ENCODE measurements at places on chromosomes 5 and 9. TPM values are rescaled to one million over a fixed set of nuclear protein-coding genes. Genes with fewer than 3 reads are reported as not detected.
A peak's percentile ranks its signal among the peaks of the same experiment; 100 is the strongest.

OTP gene
- not detected for total RNA-seq

DNA sequence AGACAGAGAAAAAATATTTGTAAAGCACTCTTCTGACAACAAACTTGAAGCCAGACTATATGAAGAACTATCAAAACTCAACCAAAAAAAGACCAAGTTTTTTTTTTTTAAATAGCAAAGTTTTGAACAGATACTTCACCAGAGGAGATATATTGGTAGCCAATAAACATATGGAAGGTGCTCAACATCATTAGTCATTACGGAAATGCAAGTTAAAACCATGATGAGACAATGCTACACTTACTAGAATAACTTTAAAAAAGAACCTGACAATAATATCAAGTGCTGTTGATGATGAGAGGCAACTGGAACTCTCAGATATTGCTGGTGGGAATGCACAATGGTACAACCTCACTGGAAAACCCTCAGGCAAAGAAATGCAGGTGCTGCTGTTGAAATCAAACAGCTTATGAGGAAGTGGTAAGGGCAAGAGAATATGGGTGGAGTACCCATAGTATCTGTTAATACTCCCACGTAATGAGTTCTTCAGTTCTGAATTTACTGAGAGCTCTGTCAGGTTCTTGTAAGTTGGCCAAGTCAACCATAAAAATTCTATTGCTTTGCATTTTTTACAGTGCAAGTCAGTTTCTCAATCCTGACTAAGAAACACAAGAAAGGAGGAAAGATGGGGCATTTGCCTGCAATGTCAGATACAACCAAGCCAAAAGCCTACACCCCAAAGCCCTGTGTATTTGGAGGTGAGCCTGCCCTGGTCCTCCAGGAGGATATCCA is 87.3 kb upstream of the GNAQ start:
- H3K27me3 ChIP-seq = no peaks in the 10 kb centered on the region
- DNase-seq = peak; percentile 91
- H3K27ac ChIP-seq = peak overlapping the region; percentile 28
- H3K36me3 ChIP-seq = no peaks in the 10 kb centered on the region
- H3K4me3 ChIP-seq = no peak overlapping the region

DNA sequence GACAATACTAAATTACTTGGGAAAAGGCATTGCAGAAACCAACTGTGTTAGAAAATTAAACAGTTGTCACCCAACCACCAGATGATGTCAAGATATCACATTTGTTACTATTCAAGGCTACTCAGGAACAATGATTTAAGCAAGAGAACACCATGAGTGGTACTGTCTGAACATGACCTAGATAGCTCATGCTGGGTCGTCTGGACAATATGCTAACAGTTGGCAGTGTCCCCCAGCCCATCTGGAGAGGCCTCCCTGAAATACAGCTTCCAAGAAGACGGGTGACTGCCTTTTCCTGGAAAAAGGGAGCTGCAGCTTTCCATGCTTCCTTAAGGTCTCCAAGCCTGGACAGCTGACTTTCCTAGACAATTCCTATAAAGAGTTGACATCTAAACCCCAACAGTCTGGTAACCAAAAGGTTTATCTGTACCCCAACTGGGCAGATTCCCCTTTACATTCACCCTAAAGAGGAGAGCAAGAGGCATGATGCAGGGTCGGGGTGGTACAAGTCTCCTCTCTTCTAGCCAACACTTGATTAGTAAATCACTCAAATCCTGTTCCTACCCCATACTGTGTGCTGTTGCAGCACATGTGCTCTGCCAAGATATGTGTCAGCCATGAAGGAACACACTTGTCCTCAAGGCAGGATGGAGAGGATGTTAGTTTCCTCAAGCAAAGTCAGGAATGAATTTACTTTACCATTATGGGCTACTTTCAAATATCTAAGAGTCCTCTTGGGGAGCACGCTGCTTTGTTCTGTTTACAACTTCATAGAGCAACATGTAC is 433.0 kb downstream of the PDE4D start:
- no peaks in the 10 kb centered on the region for H3K4me1 ChIP-seq
- no peak overlapping the region for H3K4me3 ChIP-seq
- H3K27me3 ChIP-seq = no peaks in the 10 kb centered on the region

GRCh38 chr5:88470745-88471144 is 202.1 kb upstream of the TMEM161B start:
- no peaks in the 10 kb centered on the region for H3K27me3 ChIP-seq
- no peak overlapping the region for H3K4me3 ChIP-seq
- no peak overlapping the region for H3K27ac ChIP-seq
- H3K36me3 ChIP-seq = no peaks in the 10 kb centered on the region

DNA sequence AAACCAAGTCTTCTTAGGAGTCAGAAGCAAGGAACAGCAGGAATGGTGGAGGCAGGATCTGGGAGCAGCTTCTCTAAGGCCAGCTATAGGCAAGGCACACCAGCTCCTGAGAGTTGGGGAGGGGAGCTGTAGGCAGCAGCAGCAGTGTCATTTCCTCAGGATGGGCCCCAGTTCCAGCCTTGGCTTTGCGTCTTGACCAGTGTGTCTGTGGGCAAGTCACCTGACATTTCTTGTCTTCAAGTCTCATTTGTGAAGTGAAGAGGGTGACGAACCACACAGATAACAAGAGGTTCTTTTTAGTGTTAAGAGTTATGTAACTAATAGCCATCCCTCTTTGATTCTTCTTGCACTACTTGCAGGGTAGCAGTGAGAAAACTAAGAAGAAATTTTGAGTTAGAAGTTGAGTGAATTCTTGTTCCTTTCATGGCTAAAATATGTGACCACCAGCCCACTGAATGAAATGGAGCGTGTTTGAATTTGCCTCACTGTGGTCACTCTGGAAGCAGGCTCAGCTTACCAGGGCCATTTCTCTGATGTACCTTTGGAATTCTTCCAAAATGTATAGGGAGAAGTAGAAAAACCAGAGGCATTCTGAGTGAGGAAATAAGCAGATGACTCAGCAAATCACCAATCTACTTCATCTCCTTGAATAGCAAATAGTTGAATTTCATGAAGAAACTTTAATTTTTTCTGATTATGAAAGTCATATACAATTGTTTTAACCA is 42.4 kb downstream of the RHOBTB3 start:
- no peaks in the 10 kb centered on the region for H3K27me3 ChIP-seq
- H3K27ac ChIP-seq = peak overlapping the region; percentile 61
- no peak overlapping the region for H3K4me3 ChIP-seq
- H3K36me3 ChIP-seq = peaks cover 8% of the 10 kb centered on the region
- peaks cover 21% of the 10 kb centered on the region for H3K4me1 ChIP-seq
- DNase-seq = peak; percentile 77

CEL gene
- total RNA-seq = 2.7 TPM

NLN gene
- total RNA-seq = 74.7 TPM

- H3K27me3 ChIP-seq = no peaks in the 10 kb centered on the region
- H3K4me1 ChIP-seq = peaks cover 3% of the 10 kb centered on the region
- no peak for DNase-seq
- H3K4me3 ChIP-seq = no peak overlapping the region
- H3K27ac ChIP-seq = no peak overlapping the region
- peaks cover 18% of the 10 kb centered on the region for H3K36me3 ChIP-seq
Observed at GRCh38 chr9:120676767-120677402, 37.4 kb downstream of the MEGF9 start.

- H3K4me1 ChIP-seq = no peaks in the 10 kb centered on the region
- H3K4me3 ChIP-seq = no peak overlapping the region
- DNase-seq = no peak
- H3K27me3 ChIP-seq = no peaks in the 10 kb centered on the region
- H3K36me3 ChIP-seq = no peaks in the 10 kb centered on the region
Observed at GRCh38 chr5:112951124-112951702, 25.4 kb upstream of the DCP2 start.

DNA sequence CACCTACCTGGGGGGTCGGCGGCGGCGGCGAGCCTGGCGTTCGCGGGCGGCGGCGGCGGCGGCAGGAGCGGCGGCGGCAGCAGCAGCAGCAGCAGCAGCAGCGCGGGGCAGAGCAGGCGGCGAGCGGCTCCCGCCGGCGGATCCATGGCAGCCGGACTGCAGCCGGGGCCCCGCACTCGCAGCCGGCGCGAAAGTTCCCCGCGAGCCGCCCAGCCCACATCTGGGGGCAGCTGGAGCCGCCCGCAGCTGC is 153 bp downstream of the ADAMTS2 start:
- no peaks in the 10 kb centered on the region for H3K36me3 ChIP-seq
- H3K27ac ChIP-seq = no peak overlapping the region
- peaks cover 73% of the 10 kb centered on the region for H3K27me3 ChIP-seq
- no peaks in the 10 kb centered on the region for H3K4me1 ChIP-seq
- DNase-seq = no peak

- no peak overlapping the region for H3K27ac ChIP-seq
- no peak overlapping the region for H3K4me3 ChIP-seq
- no peaks in the 10 kb centered on the region for H3K4me1 ChIP-seq
- DNase-seq = no peak
- H3K27me3 ChIP-seq = no peaks in the 10 kb centered on the region
Observed at GRCh38 chr5:107705402-107706014, 34.8 kb upstream of the EFNA5 start.

- H3K27ac ChIP-seq = no peak overlapping the region
- peaks cover 53% of the 10 kb centered on the region for H3K27me3 ChIP-seq
- H3K4me3 ChIP-seq = no peak overlapping the region
- H3K36me3 ChIP-seq = no peaks in the 10 kb centered on the region
- DNase-seq = no peak
- H3K4me1 ChIP-seq = 0 out of 2 replicates have a peak, but pooled peaks cover 1% of the 10 kb centered on the region
Observed at GRCh38 chr9:85522459-85523092, 219.2 kb downstream of the AGTPBP1 start.

DNA sequence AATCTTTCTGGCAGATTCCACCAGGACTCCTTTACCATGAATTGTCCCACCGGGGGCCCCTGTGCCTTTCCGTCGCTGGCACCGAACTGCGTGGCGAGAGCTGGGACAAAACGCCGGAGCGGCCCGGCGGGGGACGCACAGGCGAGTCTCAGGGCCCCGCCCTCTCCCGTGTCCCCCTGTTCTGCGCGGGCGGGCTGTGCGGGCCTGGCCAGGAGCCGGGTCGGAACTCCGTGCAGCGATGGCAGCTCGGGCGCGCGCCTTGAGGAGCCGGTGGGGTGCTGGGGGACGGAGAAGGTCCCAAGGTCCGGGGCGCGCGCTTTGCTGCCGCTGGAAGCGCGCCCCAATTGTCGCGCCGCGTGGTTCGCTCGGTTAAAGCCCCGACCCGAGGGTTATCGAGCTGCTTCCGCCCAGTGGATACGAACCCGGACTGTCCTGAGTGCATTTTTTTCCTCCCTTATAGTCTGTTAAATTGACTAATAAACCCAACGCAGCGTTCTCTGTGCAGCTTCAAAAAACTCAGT is 125.3 kb downstream of the TMEM174 start:
- DNase-seq = no peak
- no peak overlapping the region for H3K27ac ChIP-seq
- H3K4me3 ChIP-seq = no peak overlapping the region
- H3K36me3 ChIP-seq = no peaks in the 10 kb centered on the region
- peaks cover 8% of the 10 kb centered on the region for H3K4me1 ChIP-seq

SECISBP2 gene
- total RNA-seq = 33.3 TPM

UGT3A2 gene
- not detected for total RNA-seq

DNA sequence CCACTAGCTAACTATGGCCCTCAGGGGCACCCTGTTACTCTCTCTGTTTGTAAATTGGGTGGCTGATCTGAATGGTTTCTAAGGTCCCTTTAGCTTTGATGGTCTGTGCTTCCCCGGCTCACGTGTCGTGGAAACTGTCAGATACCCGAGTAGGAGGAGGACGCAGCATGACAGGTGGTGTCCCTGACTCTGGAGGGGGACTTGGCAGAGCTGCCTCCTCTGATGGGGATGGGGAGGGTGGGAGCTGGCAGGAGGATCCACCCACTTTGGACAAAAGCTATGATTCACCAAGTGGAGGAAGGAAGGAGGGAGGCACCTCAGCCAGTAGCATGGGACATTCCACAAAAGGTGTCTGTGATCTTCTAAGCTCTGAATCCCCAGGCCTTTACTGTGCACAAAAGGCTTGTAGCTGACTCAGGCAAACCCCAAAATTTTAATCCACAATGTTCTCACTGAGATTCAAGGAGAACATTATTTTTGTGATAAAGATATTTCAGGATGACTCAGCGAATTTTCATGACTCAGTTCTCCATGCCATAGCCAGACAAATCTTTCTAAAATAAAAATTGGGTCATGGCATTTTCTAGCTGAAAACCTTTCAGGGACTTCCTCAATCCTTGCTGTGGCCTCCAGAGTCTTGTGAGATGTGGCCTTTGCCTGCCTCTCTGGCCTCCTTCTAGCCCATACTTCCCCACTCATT is 131.0 kb upstream of the BRINP1 start:
- H3K27me3 ChIP-seq = no peaks in the 10 kb centered on the region
- no peak overlapping the region for H3K27ac ChIP-seq
- no peak overlapping the region for H3K4me3 ChIP-seq
- H3K36me3 ChIP-seq = no peaks in the 10 kb centered on the region
- no peak for DNase-seq
- no peaks in the 10 kb centered on the region for H3K4me1 ChIP-seq

GRCh38 chr5:77076961-77077828 is 9.9 kb downstream of the ZBED3 start:
- H3K27ac ChIP-seq = no peak overlapping the region
- no peaks in the 10 kb centered on the region for H3K36me3 ChIP-seq
- no peak for DNase-seq
- H3K4me1 ChIP-seq = no peaks in the 10 kb centered on the region

DNA sequence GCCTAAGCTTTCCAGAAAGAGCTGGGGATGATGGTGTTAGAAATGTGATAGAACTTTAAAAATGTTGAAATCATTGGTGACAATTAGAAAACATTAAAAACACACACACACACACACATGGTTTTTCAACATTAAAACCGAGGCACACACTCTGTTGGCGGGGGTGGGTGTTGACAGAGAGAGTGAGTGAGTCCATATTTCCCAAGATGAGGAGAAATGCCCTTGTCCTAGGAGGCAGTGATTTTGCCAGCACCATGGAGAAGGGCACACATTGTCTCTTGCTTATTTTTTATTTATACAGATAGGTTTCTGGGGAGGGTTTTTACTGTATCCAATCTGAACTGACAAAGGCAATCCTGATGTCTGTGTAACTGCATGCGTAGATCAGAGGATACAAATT is 152.5 kb downstream of the INSYN2B start:
- no peak overlapping the region for H3K27ac ChIP-seq
- no peaks in the 10 kb centered on the region for H3K4me1 ChIP-seq
- no peak for DNase-seq
- no peaks in the 10 kb centered on the region for H3K27me3 ChIP-seq
- H3K4me3 ChIP-seq = no peak overlapping the region

- no peaks in the 10 kb centered on the region for H3K36me3 ChIP-seq
- H3K4me3 ChIP-seq = no peak overlapping the region
- no peaks in the 10 kb centered on the region for H3K27me3 ChIP-seq
- no peaks in the 10 kb centered on the region for H3K4me1 ChIP-seq
- DNase-seq = no peak
Observed at GRCh38 chr9:15430920-15431844, 8.5 kb downstream of the SNAPC3 start.

- DNase-seq = no peak
- no peaks in the 10 kb centered on the region for H3K36me3 ChIP-seq
- H3K27me3 ChIP-seq = no peaks in the 10 kb centered on the region
- H3K27ac ChIP-seq = no peak overlapping the region
Observed at GRCh38 chr9:136494531-136495215, 11.8 kb upstream of the SEC16A start.
